ENCODE measurements at places on chromosomes 5 and 9. TPM values are rescaled to one million over a fixed set of nuclear protein-coding genes. Genes with fewer than 3 reads are reported as not detected.

Gene ZBTB34
- 1.3 TPM for polyA plus RNA-seq

Gene PCDHGB3
- polyA plus RNA-seq: 0.59 TPM

Gene ANXA1
- polyA plus RNA-seq: 34.2 TPM

Gene PCDHA1
- 0.47 TPM for polyA plus RNA-seq

Gene MGAT4B
- 58.7 TPM for polyA plus RNA-seq

Gene CATSPER3
- 1.7 TPM for polyA plus RNA-seq

Gene SEC61B
- polyA plus RNA-seq: 251 TPM

Gene TTC16
- 0.02 TPM for polyA plus RNA-seq

DNA sequence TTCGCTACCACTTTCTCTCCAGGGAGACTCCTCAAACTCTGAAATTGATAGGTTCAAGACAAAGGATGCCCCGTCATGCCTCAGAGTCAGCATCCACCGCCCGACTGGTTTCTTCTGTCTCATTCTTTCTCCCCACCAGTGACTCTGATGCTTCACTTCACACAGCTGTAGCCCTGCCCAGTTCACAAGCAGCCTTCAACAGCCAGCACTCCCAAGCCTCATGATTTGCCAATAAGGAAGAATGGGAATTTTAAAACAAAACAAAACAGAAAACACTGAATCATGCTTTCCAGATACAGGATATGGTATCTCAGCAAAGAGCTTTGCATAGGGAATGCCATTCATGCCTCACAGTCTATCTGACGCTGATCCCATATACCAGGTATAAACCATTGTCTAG, 371.2 kb upstream of the RORB start:
- DNase-seq: no peak

- peak; percentile 34 for DNase-seq
Observed at GRCh38 chr5:138241688-138242571, 28.8 kb upstream of the CDC23 start.

- no peak for DNase-seq
Observed at GRCh38 chr5:167096816-167097215, 1194.6 kb upstream of the WWC1 start.

DNA sequence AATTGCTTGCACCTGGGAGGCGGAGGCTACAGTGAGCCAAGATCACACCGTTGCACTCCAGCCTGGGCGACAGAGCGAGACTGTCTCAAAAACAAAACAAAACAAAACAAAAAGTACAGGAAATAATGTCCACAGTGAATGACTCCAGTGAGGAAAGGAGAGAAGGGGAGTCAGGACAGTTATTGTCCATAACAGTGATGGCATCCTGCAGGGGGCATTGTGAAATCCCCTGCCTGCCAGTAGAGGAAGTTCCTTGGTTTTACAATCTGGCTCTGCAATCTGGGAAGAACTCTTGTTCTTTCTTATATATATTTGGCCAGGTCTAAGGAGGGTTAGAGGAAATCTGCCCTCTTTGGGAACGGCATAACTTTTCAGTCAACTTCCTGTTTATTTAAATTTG, 8.2 kb downstream of the SH3GL2 start:
- no peak for DNase-seq

DNA sequence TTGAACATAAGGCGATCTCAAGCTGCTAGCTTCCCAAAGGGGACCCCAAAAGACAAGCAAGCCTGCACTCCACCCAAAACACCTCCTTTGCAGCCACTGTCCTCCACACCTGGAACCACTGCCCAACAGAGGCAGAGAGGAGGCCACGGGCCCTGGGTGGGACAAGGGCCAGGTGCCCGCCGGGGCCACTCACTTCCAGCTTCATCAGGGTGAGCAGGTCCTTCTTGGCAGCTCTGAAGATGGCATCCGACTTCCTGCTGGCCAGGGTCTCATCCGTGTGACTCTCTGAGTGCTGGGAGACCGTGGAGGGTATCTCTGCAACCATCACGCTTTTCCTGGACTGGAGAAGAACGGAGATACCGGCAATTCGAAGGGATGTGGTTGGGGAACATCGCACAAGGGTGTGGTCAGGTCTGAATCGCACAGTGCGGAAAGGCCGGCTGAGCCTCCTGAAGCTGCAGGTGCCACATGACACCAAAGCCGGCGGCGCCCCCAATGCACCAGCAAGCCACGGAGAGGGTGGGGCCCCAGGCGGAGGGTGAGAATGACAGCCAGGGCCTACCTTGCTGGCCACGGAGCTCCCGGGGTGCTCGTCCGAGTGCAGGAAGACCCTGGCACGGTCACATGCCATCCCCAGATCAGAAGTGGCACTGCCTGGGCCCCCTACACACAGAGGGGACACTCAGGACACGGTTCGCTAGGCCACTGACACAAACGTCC, 44.6 kb downstream of the PNPLA7 start:
- DNase-seq: no peak

- no peak for DNase-seq
Observed at GRCh38 chr5:1975406-1975715, 92.6 kb upstream of the IRX4 start.

DNA sequence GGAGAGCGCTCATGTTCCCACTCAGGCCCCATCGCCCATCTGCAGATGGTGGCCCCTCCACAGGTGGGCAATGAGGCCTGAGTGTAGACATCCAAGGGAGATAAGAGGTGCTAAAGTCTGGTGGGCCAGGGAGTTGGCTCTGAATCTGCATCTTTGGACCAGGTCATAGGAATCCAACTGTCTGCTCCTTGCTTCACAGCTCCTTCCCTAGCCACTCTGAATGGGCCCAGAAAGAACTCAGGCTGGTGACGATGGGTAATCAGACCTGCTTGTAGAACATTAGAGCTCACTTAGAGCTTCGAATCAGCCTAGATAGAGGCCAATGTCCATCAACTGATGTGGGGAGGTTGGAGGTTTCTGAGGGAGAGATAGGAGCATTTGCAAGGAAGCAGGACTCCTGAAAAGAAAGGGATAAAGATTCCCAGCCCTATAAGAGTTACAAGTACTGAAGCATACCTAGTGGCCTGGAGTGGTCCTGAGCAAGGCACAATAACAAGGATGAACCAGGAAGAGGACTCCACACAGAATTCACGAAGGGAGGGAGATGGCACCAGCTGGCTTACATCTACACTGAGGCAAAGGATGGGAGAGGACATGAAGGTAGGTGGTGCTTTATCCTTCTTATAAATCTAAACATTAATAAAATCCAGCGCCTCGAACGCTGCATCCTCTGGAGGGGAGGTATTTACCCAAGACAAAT, 132.8 kb upstream of the ALDH1B1 start:
- no peak for DNase-seq

GRCh38 chr5:157312492-157312891, 46.6 kb downstream of the CYFIP2 start:
- DNase-seq: no peak

- no peak for DNase-seq
Observed at GRCh38 chr9:136354592-136355085, 8.9 kb downstream of the DNLZ start.

DNA sequence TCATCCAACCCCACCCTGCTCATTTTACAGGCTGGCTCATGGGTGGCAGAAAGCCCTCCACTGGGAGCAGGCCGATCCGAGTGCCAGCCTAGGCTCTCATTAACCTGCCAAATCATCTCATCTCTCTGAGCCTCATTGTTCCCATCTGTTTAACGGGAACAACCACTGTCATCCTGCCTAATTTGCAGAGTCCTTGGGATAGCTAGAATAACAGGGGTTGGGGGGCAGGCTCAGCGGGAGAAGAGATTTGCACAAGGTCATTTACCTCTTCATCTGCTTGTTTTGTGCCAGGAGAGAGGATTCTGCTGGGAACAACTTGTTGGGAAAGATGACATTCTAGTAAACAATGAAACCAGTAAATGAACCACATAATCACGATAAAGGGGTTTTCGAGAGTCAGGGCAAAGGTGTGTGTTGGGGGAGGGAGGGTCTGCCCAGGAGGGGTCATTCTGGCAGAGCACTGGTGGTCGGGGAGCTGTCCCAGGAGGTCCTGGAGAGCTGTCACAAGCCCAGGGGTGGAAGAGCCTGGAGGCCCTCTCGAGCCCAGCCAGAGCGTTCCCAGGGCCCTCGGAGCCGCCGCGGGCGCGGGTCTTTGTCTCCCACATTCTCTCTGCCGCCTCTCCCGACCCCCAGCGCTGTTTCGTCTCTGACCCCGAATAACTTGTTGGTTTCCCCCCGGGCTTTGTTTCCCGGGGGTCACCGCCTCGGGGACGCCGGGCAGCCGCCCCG, 22.8 kb upstream of the NDST1 start:
- no peak for DNase-seq

DNA sequence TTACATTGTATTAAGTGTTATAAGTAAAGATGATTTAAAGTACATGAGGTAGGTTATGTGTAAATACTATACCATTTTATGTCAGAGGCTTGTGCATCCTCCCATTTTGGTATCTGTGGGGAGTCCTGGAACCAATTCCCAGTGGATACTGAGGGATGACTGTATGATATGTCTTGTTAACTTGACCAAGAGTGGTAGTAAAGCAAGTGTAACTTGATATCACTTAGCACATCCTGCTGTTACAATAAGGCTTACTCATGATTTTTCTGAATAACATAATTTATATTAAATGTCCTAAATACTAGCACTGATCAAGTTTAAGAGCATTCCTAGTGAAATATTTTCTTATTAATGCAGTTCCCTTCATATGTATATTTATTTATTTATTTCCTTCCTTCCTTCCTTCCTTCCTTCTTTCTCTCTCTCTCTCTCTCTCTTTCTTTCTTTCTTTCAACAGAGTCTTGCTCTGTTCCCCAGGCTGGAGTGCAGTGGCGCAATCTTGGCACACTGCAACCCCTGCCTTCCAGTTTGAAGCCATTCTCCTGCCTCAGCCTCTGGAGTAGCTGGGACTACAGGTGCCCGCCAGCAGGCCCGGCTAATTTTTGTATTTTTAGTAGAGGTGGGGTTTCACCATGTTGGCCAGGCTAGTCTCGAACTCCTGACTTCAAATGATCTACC, 7.5 kb downstream of the NDFIP1 start:
- no peak for DNase-seq

GRCh38 chr5:145980718-145981117, 44.3 kb downstream of the SH3RF2 start:
- DNase-seq: no peak

DNA sequence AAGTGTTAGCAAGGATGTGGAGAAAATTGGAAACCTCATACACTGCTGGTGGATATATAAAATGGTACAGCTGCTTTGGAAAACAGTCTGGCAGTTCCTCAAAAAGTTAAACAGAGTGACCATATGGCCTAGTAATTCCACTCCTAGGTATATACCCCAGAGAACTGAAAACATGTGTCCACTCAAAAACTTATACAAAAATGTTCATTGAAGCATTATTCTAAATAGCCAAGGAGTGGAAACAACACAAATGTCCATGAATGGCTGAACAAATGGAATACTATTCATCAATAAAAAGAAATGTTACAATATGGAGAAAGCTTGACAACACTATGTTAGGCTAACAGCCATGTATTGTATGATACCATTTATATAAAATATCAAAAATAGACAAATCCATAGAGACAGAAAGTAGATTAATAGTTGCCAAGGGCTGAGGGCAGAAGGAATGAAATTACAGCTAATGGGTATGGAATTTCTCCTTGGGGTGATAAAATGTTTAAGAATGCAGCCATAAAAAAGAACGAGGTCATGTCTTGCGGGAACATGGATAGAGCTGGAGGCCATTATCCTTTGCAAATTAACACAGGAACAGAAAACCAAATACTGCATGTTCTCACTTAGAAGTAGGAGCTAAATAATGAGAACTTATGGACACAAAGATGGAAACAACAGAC, 33.6 kb upstream of the FBP1 start:
- no peak for DNase-seq

- DNase-seq: no peak
Observed at GRCh38 chr9:132288361-132288760, 66.4 kb downstream of the SETX start.

DNA sequence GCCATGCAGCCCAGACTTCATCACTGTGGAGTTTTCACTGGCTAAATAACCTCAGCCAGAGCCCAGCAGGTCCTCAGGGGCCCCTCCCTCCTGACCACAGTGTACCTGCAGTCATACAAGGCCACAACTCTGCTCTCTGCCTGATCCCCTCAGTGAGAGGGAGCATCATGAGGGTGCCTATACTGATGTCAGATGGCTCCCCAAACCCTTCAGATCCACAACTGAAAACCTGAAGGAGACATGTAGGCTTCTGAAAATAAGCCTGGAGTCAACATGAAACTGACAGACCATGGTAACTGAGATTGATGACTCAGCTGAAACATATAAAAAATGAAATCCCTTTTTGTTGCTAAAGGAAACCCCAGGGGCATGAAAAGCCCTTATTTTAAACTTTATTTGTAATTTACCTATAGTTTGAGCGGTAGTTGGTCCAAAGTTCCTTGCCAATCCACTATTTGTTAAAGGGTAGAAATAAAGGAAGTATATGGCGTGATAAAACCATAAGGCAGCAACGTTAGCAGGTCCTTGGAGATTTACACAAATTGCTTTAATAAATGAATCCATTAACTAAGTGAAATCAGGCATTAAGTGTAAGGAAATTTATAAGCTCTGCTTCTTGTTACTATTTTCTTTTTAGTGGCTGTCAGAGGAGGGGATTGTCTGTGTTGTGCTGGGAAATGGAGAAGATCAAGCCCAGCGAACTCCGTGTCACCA, 68.3 kb downstream of the FGF1 start:
- DNase-seq: no peak

DNA sequence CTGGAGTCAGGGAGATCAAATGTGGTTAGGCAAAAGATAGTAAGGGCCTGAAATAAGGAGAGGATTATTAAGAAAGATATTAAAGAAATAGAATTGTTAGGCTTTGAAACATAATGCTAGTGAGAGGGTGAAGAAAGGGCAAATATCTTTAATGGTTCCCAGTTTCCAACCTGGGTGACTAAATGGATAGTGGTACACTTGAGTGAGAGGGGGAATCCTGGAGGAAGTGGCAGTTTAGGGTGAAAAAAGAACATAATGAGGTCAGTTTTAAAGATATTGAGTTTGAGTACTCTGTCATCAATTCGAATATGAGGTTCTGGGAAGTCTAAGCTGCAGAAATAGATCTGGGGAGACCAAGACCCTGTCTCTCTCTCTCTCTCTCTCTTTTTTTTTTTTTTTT, 18.9 kb downstream of the DNAI1 start:
- DNase-seq: no peak

DNA sequence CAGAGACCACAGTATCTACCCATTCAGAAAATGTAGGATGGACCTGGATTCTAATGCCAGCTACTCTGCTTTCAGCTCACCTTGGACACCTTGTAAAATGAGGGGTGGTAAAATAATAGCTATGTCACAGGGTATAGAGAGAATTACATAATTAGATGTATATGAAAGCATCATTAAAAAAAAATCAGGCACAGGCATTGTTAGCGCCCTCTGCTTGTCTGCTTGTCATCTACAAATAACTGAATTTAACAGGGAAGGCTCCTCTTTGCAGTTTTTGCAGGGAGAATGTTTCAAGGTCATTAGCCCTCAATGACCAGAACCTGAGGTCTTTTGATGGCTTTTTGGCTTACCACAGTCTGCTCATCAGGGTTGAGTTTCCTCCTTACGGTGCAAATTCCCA, 58.0 kb downstream of the GPR21 start:
- DNase-seq: no peak

GRCh38 chr5:73228052-73228451, 55.1 kb downstream of the TMEM174 start:
- no peak for DNase-seq

- DNase-seq: no peak
Observed at GRCh38 chr5:88878976-88879375, 4.0 kb downstream of the MEF2C start.

- DNase-seq: no peak
Observed at GRCh38 chr5:95799191-95799835, 23.2 kb downstream of the GLRX start.
